ENCODE measurements at places on chromosomes 2 and 18. TPM values are rescaled to one million over a fixed set of nuclear protein-coding genes. Genes with fewer than 3 reads are reported as not detected.

Gene MYO5B
- polyA plus RNA-seq, result 2.5 TPM

GRCh38 chr2:3343012-3343411 lies 34.6 kb downstream of the EIPR1 start:
- DNase-seq, result no peak

GRCh38 chr18:8765783-8766463 lies 60.6 kb downstream of the MTCL1 start:
- DNase-seq, result peak; percentile 34

Gene WDR12
- 68.1 TPM for polyA plus RNA-seq

GRCh38 chr18:50494569-50494968 lies 65.3 kb upstream of the MAPK4 start:
- DNase-seq, result no peak

GRCh38 chr2:108968619-108969018 lies 20.4 kb downstream of the EDAR start:
- DNase-seq, result no peak

DNA sequence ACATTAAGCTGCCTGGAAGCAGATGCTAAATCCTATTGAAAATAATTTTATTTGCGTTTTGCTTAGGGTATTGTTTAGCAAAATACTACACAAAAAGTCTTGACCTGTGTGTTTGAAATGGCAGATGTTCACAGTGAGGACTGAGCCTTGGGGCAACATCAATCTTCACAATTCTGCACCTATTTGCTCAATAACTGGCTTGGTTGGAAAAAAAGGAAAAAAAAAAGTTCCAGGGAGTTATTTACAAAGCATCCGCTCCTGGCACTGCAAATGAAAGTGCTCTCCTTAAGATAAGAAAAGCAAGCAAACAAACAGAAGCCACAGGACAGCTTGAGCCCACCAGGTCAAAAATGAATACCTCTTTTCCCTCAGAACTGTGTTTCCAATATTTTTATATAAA lies 77.7 kb downstream of the MAP2 start:
- DNase-seq, result no peak

- no peak for DNase-seq
Measured at GRCh38 chr2:187424146-187424545, 23.9 kb downstream of the CALCRL start.

GRCh38 chr2:241161646-241162281 lies 11.5 kb downstream of the PPP1R7 start:
- peak; percentile 66 for DNase-seq

GRCh38 chr18:39952816-39953215 lies 2002.2 kb upstream of the PIK3C3 start:
- no peak for DNase-seq

Gene HAAO
- 25.2 TPM for polyA plus RNA-seq

Gene CDH20
- 0.84 TPM for polyA plus RNA-seq

GRCh38 chr2:70684846-70685622 lies 83.0 kb downstream of the ADD2 start:
- DNase-seq, result no peak

Gene TMEM17
- polyA plus RNA-seq, result 2.0 TPM

DNA sequence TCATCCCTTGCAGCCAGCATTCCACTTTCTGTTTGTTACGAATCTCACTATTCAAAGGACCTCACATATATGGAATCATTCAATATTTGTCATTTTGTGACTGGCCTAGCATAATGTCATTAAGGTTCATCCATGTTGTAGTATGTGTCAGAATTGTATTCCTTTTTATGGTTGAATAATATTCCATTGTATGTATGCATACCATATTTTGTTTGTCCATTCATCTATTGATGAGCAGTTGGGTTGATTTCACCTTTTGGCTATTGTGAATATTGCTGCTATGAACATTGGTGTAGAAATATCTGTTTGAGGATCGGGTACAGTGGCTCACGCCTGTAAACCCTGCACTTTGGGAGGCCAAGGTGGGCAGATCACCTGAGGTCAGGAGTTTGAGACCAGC lies 35.0 kb downstream of the PSMD14 start:
- no peak for DNase-seq

GRCh38 chr2:96887493-96888012 lies 17.7 kb upstream of the SEMA4C start:
- peak; percentile 68 for DNase-seq

DNA sequence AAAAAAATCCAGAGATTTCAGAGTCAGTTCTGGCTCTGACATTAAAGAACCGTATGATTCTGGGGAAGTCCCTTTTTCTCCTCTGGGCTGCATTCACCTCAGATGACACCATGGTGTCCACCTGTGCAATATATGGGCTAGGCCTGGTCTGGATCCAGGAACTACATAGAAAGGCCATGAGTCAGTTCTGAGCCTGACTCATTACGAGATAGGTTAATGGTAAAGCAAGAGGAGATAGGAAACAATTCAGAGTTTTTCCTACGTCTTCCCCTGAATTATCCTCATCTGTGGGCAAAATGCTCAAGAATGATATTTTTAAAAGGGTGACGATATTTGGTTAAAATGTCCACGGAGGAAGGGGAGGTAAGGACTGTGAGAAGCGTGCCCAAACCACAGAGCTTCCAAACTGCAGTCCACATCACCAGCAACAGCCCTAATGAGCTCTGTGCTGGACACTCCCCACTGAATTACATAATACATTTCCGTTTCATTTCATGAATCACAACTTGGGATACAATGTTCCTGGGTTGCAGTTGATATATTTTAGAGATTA lies 180.1 kb upstream of the OSR1 start:
- DNase-seq, result peak; percentile 78

- DNase-seq, result peak; percentile 27
Measured at GRCh38 chr2:143481733-143482132, 352.5 kb downstream of the ARHGAP15 start.

- peak; percentile 27 for DNase-seq
Measured at GRCh38 chr2:98552499-98553179, 55.7 kb downstream of the COA5 start.

- peak; percentile 32 for DNase-seq
Measured at GRCh38 chr2:151560289-151560688, 150.6 kb downstream of the RIF1 start.

Gene PTPN18
- polyA plus RNA-seq, result 14.4 TPM

Gene TDRD15
- polyA plus RNA-seq, result not detected

Gene ZNF892
- 2.3 TPM for polyA plus RNA-seq

DNA sequence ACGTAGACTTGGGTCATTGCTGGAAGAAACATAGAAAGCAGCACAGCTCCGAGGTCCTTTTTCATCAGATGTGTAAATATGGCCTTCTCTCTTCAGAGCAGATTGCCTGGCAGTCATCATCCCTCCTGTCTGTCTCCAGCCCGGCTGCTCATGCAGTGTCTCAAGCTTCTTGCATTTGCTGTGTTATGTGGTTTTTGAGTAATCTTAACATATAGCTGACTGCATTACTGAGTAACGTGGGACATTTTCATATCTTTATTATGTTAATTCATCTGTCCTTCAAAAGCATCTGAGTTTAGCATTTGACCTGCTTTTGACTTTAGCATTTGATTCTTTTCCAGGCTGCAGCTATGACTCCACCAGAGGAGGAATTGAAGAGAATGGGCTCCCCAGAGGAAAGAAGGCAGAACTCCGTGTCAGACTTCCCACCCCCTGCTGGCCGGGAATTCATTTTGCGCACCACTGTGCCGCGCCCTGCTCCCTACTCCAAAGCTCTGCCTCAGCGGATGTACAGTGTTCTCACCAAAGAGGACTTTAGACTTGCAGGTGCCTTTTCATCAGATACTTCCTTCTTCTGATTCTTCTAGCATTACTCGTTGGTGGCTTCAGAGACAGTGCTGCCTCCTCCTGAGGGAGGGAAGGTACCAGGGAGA lies 116.2 kb downstream of the RAB3GAP1 start:
- no peak for DNase-seq

DNA sequence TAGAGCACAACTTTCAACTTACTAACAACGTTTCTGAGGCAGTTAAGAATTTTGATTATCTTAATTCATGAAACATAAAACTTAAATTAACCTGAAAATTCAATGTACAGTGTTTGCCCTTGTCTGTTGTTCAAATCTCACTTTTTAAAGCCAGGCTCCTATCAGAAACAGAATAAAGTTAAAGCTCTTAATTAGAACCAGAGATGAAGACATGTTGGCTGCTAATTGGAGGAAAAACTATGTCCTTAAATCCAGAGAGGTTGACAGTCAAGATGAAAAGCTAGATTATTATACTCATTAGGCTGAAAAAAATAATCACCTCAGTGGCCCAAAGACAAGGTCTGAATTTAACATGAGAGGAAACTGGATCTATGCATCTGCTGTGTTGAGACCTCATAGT lies 52.3 kb downstream of the SOWAHC start:
- no peak for DNase-seq

DNA sequence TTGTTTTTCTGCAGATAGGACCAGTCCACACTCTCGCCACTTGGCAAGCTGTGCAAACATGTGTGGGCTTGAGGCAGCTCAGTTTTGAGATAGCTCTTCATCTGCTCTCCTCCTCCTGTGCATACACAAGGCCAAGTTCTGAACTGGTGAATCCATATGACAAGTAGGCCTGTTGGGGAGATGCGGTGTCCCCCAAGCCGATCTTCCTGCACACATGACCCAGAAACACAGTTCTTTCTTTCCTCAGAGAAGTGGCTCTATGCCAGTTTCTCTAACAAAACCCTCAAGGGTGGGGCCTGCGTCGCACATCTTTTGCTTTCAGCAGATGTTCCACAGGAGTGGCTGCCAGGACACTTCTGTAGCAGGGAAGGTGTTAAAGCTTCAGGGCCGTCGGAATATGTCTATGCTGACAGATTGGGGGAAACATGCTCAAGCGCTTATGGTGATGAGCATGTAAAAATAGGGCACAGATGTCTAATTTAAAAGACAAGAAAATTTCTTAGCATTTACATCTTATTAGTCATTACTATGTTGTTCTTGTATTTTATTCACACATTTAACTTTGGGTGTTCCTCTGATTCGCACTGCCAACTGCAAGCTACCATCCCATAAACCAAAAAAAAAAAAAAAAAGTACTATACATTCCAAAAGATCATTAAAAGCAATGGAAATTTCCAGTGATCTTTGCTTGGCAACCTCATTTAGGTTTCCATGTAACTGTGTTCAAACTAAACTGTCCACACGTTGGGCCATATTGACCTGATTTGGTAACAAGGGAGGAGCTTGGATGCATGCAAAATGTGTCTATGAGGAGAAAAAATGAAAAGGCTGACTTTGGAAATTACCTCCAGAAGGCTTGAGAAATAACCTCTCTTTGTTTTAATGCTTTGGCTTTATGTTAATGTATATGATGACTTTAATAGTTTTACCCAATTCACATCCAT lies 1055.5 kb upstream of the KLHL29 start:
- peak; percentile 87 for DNase-seq

GRCh38 chr2:121004950-121005349 lies 269.3 kb downstream of the GLI2 start:
- peak; percentile 64 for DNase-seq
